ENCODE measurements at places on chromosomes 3 and 15.

- DNase-seq, result no peak
These were observed 19.9 kb downstream of the MYO9A start for GRCh38 chr15:72098040-72098439.

GRCh38 chr3:25457671-25458419, 29.8 kb downstream of the RARB start:
- no peak for DNase-seq

- no peak for DNase-seq
These were observed 8.7 kb upstream of the ST6GAL1 start for GRCh38 chr3:186921578-186921977.

- DNase-seq, result no peak
These were observed 30.9 kb downstream of the FNDC3B start for GRCh38 chr3:172070269-172070668.

GRCh38 chr15:32908135-32908801, 190.5 kb downstream of the GREM1 start:
- DNase-seq, result no peak

GRCh38 chr3:132925256-132925930, 112.8 kb upstream of the TMEM108 start:
- no peak for DNase-seq

DNA sequence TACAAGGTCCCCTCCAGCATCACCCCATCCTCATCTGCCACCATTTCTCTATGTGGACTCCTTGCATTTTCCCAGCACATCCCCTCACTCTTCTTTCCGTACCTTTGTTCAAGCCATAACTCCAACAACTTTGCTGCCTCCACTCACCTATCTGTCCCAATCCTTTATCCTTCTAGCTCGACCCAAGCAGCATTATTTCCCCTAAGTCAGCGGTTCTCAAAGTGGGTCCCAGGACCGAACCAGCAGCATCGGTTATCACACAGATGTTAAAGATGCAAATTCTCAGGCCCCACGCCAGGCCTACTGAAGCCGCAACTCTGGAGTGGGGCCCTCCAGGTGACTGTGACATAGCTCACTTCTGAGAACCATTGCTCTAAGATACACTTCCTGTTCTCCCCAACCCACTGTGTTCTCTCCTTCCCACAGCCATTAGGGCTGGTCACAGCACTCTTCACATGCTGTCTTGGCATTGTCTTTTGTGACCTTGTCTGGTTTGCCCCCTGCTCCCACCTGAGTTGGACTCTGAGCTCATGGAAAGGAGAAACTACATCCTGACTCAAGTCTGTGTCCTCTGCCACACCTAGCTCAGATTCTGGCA, 56.2 kb downstream of the AAGAB start:
- DNase-seq, result no peak

- no peak for DNase-seq
These were observed 63.2 kb downstream of the MAGEF1 start for GRCh38 chr3:184648636-184649035.

GRCh38 chr15:62619526-62619925, 423.0 kb upstream of the TPM1 start:
- DNase-seq, result no peak

- DNase-seq, result no peak
These were observed 57.7 kb upstream of the BNIP2 start for GRCh38 chr15:59746777-59747176.

DNA sequence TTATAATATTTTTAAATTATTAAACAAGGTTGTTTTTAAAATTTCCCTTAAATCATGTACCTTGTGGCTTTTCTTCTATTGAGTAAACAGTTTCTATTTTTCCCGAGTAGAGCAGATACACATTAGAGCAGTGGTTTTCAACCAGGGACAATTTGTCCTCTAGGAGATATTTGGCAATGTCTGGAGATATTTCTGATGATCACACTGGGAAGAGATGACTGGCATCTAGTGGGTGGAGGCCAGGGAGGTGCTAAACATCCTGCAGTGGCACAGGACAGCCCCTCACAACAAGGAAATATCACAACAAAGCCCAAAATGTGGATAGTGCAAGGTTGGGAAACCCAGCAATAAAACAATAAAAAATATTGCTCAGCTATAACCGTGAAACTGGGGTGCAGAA, 113.0 kb upstream of the PTPRG start:
- DNase-seq, result no peak

DNA sequence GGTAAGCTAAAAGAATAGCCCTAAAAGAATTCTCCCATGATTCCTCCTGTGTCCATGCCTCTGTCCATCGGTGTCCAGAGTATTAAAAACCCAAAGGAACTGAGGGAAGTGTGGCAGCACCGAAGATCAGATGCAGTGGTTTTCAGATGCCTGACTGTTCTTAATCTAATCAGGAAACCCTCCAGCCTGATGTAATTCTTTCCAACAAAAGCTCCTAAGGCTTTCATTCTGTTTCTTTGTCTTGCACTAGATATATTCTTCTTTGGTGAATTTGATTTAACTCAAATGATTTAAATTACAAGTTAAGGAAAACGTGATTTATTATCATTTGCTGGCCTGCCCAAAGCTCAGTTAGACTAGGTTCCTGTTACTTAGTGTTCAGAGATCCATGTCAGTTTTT, 71.2 kb downstream of the ARHGAP31 start:
- no peak for DNase-seq

DNA sequence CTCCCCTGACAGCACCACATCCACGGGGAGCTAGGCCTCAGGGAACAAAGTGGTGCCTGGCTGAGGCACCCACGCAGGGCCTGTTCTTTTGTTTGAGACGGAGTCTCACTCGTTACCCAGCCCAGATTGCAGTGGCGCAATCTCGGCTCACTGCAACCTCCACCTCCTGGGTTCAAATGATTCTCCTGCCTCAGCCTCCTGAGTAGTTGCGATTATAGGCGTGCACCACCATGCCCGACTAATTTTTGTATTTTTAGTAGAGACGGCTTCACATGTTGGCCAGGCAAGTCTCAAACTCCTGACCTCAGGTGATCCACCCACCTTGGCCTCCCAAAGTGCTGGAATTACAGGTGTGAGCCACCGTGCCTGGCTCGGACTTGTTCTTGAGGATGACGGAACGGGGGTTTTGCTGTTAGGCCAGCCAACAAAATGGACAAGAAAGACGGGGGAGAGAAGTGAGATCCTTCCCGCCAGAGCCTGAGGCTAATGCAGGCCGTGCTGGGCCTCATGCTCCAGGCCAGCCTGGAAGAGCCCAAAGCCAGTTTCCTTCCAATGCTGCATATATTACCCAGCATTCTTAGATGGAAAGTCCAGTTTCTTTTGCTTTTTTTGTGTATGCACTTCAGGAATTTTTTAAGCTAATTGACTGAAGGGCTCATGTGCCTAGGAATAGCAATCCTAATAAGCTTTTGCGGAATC, 28.1 kb upstream of the FURIN start:
- DNase-seq, result no peak

- no peak for DNase-seq
These were observed 209.5 kb downstream of the EBLN2 start for GRCh38 chr3:73270839-73271483.

GRCh38 chr3:183254487-183255347, 1.7 kb downstream of the B3GNT5 start:
- no peak for DNase-seq

- no peak for DNase-seq
These were observed 3.2 kb downstream of the XCR1 start for GRCh38 chr3:46024131-46024530.

DNA sequence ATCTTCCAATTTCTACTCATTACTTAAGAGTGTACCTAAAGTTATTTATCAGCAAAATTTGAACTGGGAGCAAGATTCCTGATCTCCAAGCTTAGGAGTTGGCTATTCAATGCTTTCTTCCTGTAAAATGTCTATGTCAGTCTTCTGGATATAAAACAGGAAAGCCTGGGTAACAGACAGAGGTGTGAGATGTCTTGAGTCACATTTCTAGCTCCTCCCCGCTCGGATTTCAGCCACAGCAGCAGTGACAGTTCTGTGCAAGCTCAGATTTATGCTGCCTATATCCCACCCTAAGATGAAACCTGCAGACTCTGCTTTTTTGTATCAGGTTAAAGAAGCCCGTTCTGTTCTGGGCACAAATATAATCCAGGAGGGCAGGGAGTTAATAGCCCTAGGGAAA, 2.1 kb upstream of the ARMC8 start:
- DNase-seq, result no peak

DNA sequence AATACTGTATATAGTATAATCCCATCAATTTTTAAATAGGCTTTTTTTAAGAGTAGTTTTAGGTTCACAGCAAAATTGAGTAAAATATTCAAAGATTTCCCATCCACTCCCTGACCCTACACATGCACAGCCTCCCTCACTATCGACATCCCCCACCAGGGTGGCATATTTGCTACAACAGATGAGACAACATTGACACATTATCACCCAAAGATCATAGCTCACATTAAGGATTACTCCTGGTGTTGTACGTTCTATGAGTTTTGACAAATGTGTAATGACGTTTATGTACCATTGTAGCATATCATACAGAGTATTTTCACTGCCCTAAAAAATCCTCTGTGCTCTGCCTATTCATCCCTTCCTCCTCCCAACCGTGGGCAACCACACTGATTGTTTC, 39.3 kb downstream of the LHFPL4 start:
- DNase-seq, result no peak

DNA sequence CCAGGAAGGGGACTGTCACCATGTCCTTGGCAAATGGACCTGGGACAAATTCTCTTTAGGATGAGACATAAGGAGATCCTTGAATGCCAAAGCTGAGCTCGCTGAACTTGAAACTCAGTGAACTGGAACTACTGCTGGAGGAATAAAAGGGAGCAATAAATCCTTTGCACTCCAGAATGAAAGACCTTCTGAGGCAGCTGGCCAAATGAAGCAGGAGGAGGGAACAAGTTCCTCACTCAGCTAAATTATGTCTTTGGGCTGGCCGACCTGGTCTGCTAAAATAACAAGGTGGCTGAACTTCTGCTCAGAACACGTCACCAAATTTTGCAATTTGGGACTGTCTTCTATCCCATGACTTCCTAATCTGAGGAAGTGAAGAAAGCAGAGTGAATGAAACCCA, 314.7 kb downstream of the LPP start:
- no peak for DNase-seq

GRCh38 chr15:31555022-31555421, 228.4 kb downstream of the KLF13 start:
- no peak for DNase-seq

DNA sequence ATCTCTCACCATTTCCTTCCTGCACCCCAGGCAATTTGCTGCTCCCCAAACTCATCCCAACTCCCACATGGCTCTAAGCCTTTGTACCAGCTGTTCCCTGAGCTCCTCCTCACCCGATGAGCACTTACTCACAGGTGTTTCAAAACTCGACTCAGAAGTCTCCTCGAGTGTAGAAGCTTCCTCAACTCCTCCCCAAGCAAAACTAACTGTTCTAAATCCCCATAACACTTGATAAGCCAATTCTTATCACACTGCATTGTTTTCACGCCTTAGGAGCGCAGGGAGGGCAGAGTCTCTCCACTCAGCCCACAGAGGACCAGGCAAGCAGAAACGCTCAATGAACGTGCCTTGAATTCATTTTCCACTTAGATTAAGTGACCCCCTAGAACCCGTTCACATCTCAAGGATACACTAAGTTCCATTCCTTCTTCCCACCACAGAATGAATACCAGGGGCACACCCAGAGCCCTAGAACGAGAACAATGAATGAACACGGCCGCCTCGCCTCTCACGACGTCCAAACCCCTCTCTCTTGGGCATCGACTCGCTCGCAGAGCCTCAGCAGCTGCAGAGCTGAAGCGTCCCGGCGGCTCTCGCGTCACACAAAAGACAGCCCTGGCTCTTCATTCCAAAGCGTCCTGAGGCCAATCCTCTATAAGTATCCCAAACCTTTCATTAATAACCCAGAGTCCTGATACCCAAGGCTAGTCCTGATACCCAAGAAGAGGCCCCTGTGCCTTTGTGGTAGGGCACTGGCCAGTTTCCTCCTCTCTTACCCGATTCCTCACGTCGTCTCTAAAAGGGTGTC, 1.1 kb downstream of the RAF1 start:
- DNase-seq, result peak; percentile 24

- DNase-seq, result no peak
These were observed 1487.0 kb upstream of the GBE1 start for GRCh38 chr3:83248454-83248853.

Measured in activated T-helper 2 cell treated with anti-CD3 and anti-CD28 coated beads, Interferon-gamma antibody, Interleukin-2, Interleukin-4, amounts not matched to agents 10 μg/mL and 5 μg/mL and 100 μg/mL, durations not matched to agents 14 hours and 24 hours and 36 hours (primary cell).